ENCODE measurements at places on chromosomes 2 and 18.

- no peak for DNase-seq
- H3K4me3 ChIP-seq, result no peak overlapping the region
- no peaks in the 10 kb centered on the region for H3K4me1 ChIP-seq
- no peaks in the 10 kb centered on the region for H3K36me3 ChIP-seq
Measured at GRCh38 chr2:44163777-44164176, 4.9 kb upstream of the PPM1B start.

DNA sequence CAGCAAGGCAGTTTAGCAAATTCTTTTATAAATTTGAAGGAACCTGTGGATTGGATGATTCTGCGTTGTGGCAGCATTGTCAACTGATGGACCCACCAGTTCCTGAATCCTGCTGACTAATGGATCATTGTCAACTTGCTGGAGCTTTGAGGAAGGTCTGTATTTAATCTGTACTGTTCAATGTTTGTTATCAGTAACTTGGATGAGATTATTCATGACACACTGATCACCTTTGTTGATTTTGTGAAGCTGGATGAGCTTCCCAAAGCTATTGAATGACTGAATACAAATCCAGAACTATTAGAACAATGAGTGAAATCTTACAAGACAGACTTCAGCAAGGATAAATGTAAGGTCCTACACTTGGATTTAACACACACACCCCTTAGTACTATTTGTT, 101.3 kb downstream of the AQP4 start:
- H3K36me3 ChIP-seq, result no peaks in the 10 kb centered on the region
- no peak for DNase-seq
- H3K4me3 ChIP-seq, result no peak overlapping the region
- no peak overlapping the region for H3K27ac ChIP-seq
- no peaks in the 10 kb centered on the region for H3K27me3 ChIP-seq

DNA sequence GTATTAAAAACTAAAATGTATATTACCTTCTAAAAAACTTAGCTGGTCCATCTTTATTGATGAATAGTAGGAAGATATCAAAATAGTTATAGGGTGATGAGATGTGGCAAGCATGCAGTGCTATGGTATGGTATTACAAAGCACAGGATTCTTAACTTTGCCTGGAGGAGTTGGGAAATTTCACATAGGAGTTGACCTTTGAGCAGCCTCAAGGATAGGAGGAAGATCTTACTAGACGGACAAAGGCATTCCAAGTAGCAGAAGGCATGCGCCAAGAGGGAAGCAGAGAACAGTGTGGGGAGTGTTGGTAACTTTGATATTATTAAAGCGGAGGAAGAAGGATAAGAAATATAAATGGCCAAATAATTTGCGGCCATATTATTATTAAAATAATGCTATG, 60.0 kb downstream of the TTC21B start:
- no peaks in the 10 kb centered on the region for H3K27me3 ChIP-seq
- no peaks in the 10 kb centered on the region for H3K36me3 ChIP-seq
- no peaks in the 10 kb centered on the region for H3K4me1 ChIP-seq
- H3K27ac ChIP-seq, result no peak overlapping the region
- no peak for DNase-seq

DNA sequence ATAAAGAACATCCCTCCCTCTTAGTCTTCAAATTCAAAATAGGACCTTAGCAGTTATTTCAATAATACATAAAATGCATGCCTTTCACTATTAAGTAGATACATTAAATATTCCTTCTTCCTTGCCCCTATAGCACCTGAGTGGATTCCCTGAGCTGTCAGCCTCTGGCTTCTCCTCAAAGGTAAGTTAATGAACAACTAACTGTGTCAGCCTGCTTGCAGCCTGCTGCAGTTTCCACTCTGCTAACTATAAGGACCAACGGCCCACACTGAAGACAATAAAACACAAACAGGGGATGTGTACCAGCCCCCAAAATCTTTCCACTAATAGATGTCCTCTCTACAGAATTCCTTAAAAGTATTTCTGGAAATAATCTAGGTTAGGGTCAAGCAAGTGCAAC, 5.0 kb downstream of the KCTD1 start:
- H3K27me3 ChIP-seq, result peaks cover 9% of the 10 kb centered on the region
- no peak overlapping the region for H3K4me3 ChIP-seq
- peaks cover 6% of the 10 kb centered on the region for H3K4me1 ChIP-seq
- H3K27ac ChIP-seq, result no peak overlapping the region

- H3K27ac ChIP-seq, result no peak overlapping the region
- no peaks in the 10 kb centered on the region for H3K36me3 ChIP-seq
- no peaks in the 10 kb centered on the region for H3K4me1 ChIP-seq
- DNase-seq, result no peak
- no peaks in the 10 kb centered on the region for H3K27me3 ChIP-seq
Measured at GRCh38 chr2:191650896-191651773, 26.8 kb upstream of the NABP1 start.

DNA sequence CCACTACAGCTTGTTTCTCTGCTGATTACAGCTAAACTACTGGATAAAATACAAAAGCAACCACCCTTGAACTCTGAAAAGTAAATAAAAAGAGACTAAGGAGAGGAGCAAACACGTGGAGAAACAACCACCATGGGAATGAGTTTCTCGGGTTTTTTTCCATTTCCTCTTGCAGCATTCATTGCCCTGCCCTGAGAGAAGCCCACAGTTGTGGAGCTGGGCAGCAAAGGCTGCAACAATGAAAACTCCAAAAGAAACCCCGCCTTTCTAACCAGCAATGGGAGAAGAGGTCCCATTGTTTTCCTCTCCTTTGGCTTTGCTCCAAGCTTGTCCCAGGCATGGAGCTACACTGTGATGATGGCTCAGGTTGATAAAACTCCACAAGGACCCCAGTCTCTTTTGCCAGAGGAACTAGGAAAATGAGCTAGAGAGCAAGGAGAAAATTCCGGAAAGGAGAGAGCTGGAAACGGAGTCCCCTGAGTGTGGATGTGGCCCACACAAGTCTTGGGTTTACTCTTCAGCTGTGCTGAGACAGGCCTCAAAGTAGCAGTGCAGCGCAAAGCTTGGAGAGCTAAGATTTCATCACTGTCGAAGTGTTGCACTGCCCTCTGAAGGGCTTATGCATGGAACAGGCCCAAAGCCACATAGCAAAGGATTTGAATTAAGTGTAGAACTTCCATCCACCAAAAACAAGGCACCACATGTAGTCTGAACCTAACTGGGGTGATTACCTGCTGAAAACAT, 20.9 kb downstream of the NAPG start:
- H3K4me3 ChIP-seq, result no peak overlapping the region
- no peaks in the 10 kb centered on the region for H3K27me3 ChIP-seq
- no peak overlapping the region for H3K27ac ChIP-seq
- DNase-seq, result no peak

DNA sequence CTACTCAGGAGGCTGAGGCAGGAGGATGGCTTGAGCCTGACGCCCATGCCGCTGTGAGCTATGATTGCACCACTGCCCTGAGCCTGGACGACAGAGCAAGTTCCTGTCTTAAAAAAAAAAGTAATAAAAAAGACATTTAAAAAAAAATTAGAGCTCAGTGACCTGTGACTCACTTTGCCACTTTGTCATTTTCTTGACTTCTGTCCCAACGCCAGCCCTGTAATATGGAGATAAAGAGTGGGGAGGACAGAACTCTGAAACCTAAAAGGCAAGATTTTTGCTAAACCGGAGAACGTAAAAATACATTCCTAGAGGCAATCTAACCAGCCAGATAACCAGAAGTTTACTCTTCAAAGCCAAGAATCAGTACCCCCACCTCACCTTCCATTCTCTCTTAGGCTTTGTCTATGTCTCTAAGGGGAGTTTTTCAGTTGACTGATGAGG, 49.0 kb downstream of the PRKRA start:
- H3K27ac ChIP-seq, result no peak overlapping the region
- no peaks in the 10 kb centered on the region for H3K27me3 ChIP-seq
- H3K4me1 ChIP-seq, result no peaks in the 10 kb centered on the region
- H3K36me3 ChIP-seq, result no peaks in the 10 kb centered on the region
- no peak for DNase-seq

DNA sequence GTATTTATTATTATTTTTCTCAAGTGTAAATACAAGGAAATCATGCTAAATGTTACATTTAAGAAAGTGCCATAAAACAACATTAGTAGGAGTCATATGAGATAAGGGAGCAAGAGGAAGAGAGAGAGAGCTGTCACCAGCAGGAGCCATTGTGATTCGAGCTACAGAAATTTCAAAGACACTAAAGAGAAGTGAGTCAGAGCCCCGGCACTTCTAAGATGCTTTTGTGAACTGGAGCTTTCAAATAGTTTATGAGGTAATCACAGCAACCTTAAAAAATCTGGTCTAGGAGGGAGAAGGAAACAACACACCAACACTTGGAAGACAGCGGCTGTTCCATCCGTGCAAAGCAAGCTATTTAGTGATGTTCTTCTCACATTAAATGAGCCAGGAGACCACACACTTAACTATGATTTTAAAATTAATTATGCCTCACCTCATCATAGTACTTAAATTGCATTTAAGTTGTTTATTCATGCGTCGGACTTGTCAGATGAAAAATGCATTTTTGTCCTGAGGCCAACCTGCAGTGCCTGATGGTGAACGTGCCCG, 382.7 kb upstream of the SALL3 start:
- no peaks in the 10 kb centered on the region for H3K36me3 ChIP-seq
- DNase-seq, result no peak
- peaks cover 6% of the 10 kb centered on the region for H3K4me1 ChIP-seq
- no peak overlapping the region for H3K27ac ChIP-seq

- no peak overlapping the region for H3K27ac ChIP-seq
- DNase-seq, result no peak
- no peaks in the 10 kb centered on the region for H3K36me3 ChIP-seq
- H3K27me3 ChIP-seq, result no peaks in the 10 kb centered on the region
- no peak overlapping the region for H3K4me3 ChIP-seq
Measured at GRCh38 chr2:187964746-187965145, 326.9 kb upstream of the GULP1 start.

DNA sequence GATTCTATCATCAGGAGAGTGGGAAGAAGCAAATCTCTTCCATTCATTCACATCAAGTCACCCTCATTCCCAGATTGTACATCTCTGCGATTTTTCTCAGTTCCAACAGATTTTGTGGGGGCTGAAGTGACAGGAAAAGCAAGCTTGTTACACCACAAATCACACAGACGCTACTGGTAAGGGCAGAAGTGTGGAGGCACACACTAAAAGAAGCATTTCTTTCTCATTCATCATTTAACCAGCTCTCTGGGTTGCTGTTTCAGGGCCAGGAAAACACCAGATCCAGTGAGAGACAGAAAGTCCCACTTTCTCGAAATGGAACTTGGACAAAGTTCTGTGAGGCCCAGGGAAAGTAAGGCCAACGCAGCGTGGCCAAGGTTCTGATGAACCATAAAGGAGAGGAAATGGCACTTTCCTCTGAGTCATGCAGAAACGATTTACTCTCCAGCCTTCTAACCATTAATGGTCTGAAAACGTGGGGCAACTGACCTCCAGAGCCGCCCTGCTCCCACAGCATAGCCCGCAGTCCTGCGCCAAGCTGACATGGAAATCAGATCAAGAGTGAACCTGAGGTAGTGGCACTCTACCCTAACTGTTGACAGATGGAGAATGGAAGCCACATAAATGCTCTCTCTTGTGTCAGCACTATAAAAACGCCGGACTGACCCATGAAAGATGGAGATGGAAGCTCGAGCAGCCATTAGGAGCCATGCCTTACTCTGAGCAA, 191.0 kb downstream of the C1D start:
- no peak for DNase-seq
- no peak overlapping the region for H3K27ac ChIP-seq
- no peaks in the 10 kb centered on the region for H3K4me1 ChIP-seq
- no peaks in the 10 kb centered on the region for H3K27me3 ChIP-seq
- no peak overlapping the region for H3K4me3 ChIP-seq

DNA sequence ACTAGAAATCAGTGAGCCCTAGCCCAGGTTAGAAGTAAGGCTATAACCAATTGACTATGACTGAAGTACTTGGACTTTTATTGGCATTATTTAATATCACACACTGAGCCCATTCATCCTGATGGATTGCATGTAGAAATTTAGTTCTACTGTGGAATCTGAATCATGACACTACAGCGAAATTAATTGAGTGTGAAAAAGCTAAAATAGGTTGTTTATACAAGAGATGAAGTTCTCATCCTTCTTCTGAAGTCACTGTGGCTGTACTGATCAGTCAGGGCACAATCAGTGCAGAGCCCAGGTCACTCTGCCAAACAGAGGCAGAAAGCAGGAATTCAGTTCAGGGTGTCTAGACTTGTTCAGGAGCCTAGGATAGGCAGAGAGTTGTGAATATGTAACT, 158.9 kb downstream of the BABAM2 start:
- no peak overlapping the region for H3K27ac ChIP-seq
- no peaks in the 10 kb centered on the region for H3K4me1 ChIP-seq
- DNase-seq, result no peak
- H3K4me3 ChIP-seq, result no peak overlapping the region
- H3K27me3 ChIP-seq, result no peaks in the 10 kb centered on the region

DNA sequence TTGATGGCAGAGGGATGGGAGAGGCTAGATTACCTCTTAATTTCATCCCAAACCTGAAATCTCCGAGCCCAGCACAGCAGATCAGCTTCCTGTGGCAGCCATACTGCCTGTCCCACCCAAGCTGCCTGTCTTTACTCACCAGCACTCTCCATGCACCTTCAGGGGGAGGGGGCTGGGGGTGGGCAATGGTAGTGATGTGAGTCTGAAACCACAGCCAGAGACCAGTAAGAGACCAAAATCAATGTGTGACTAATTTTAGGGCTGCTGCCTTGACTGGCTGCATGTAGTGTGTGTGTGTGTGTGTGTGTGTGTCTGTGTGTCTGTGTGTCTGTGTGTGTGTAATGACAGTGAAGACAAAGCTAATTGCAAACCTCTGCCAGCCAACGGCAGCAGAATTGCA, 11.7 kb upstream of the TEX261 start:
- H3K27me3 ChIP-seq, result no peaks in the 10 kb centered on the region
- no peak overlapping the region for H3K27ac ChIP-seq
- DNase-seq, result no peak
- H3K4me1 ChIP-seq, result peaks cover 9% of the 10 kb centered on the region

DNA sequence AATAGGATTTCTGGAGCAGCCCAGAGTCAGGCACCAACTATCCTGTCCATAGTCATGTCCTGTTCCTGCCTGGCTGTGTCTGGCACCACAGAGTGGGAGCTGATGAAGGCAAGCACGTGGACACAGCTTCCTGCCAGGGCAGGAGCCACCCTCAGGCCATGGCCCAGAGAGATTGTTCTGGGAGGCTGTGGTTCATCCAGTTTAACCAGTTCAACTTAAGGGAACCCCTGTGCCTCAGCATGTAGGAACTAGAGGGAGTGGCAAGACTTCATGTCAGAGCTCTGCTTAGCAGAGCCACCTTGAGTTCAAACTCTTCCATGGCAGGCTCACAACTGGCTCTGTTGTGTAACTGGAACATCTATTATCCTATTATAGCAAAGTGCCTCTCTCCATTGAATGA, 73.2 kb upstream of the NCKAP5 start:
- H3K27me3 ChIP-seq, result no peaks in the 10 kb centered on the region
- no peak overlapping the region for H3K27ac ChIP-seq
- H3K4me3 ChIP-seq, result no peak overlapping the region
- no peak for DNase-seq
- H3K4me1 ChIP-seq, result peaks cover 10% of the 10 kb centered on the region
